Stimulated activated CD4-positive, alpha-beta T cell treated with anti-CD3 and anti-CD28 coated beads, Interleukin-15, amount 100 ng/mL, for 24 hours (primary cell): ENCODE measurements at places on chromosomes 4 and X.

DNA sequence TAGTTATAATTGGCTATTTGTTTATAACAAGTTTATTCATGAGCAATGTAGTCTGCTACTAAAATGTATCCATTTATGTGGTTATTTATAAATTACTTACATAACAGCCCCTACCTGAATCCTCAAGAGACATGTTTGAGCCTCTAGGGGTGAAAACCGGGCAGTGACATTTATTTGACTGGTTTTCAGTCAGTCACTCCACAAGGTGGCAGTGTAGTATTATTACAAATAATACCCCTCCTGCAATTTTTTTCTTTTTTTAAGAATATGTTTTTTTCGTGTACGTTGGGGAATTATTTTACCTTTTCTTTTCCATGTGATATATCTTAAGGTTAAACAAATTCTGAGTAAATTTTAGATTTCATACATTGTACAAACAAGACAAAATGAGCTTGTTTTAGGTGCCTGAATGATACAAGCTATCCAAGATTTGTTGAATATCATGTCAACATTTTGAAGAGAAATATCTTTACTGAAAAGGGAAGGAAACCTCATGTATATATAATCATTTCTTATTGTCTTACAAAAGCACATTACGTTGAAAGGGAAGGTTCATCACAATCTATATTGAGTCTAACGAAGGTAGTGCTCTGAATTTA, 598.7 kb upstream of the TECRL start:
- no peak for DNase-seq

- no peak for DNase-seq
These were observed 346.2 kb downstream of the MAPK10 start for GRCh38 chr4:86013621-86014020.

- no peak for DNase-seq
These were observed 294.4 kb downstream of the INPP4B start for GRCh38 chr4:142551517-142552305.

GRCh38 chrX:15434205-15434604, 50.0 kb upstream of the VEGFD start:
- no peak for DNase-seq
